CD8-positive, alpha-beta memory T cell (primary cell): ENCODE measurements at places on chromosomes 12 and 14. TPM values are rescaled to one million over a fixed set of nuclear protein-coding genes. Genes with fewer than 3 reads are reported as not detected.
A peak's percentile ranks its signal among the peaks of the same experiment; 100 is the strongest.

ANKS1B gene
- polyA plus RNA-seq = not detected

DNA sequence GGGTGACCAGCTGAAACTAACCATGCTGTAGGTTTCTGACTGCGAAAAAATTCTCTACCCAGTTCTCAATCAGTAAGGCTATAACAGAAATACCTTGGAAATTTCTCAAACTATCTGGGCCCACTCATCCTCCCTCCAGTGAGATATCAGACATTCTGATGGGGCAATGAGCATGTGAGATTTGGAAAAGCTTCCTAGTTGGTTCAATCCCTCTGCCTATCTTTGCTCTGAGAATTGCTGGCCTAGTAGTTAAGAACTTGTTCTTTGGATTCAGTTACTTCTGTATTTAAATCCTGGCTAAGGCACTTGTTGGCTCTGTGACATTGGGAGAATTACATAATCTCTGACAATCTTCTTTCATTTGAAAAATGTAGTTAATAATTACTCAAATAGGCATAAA lies 119.4 kb downstream of the SLC15A5 start:
- DNase-seq = no peak

DNA sequence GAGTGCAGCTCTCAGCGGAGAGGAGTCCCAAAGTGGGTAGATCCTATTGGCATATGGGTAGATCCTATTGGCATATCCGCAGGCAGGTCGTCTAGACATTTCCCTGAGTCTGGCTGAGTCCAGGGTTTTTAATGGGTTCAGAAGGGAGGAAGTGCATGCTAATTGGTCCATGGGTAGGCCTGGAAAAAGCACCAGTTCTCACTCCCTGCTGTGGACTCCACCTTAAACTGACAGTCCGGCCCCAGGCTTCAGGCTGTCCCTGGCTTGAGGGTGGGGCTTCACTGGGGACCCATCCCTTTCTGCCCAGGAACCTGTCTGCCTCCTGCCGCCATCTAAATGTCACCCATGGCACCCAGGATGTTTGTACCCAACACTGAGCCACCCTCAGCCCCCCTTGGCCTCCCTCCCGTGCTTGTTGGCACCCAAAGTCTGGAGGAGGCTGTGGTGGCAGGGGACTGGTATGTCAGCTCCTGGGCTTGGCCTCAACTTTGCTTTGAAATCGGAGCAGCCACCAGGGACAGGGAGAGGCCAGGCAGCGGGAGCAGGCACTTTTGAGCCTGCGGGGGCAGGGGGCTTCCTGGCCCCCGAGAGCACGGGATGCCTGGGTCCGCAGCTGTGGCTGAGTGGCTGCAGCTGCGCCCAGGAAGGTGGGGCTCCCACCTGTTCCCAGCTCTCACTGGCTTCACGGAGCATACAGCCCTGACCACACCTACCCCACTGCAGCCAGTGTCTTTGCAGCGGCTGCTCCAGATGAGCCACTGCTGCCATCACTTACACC lies 29.6 kb upstream of the YAF2 start:
- DNase-seq = no peak

DNA sequence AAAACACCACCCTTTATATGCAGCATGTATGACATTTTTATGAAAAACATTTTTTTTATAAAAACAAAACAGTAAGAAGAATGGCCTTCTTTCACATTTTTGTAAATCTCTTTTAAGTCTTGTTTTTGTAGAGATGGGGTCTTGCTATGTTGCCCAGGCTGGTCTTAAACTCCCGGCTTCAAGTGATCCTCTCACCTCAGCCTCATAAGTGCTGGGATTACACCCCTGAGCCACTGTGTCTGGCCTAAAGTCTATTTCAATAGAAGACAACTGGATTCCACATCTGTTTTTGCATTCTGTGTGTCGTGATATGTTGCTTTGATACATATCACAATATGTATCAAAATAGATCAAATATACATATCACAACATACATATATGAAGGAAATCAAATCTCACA lies 98.9 kb downstream of the ELK3 start:
- no peak for DNase-seq

DNA sequence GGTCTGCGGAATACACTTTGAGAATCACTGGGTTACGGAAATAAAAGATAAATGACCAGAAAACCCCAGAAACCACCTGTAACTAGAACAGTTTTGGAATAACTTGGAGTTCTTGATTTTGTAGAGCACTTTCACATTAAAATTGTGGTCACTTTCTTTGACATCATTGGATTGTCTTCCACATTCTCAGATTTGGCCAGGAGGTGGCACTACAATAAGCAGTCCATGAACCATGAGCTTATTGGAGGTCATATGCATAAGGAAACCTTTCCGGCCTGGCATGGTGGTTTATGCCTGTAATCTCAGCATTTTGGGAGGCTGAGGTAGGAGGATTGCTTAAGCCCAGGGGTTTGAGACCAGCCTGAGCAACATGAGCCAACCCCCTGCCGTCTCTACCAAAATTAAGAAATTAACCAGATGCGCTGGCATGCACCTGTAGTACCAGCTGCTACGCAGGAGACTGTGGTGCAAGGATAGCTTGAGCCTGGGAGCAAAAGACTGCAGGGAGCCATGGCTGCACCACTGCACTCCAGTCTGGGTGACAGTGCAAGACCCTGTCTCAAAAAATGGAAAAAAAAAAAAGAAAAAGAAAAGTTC lies 107.7 kb upstream of the CAND1 start:
- DNase-seq = peak; percentile 1

IFT81 gene
- polyA plus RNA-seq = 0.35 TPM

DNA sequence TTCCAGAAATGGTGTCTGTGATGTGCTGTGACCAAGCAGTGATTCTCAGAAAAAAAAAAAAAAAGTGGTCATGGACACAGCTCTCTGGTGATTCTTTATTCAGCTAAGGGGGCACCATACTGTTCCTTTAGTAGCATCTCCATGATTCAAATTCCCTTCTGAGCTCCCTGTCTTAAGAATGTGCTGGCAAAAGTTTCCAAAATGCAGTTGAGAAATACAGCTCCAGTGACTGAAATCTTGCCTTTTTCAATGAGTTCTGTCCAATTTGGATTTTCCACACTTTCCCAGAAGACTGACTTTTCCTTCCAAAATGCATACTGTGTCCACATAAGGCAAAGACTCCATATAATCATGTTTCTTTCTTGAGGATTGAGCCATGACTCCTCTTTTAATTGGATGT lies 24.3 kb upstream of the CPM start:
- DNase-seq = no peak

DNA sequence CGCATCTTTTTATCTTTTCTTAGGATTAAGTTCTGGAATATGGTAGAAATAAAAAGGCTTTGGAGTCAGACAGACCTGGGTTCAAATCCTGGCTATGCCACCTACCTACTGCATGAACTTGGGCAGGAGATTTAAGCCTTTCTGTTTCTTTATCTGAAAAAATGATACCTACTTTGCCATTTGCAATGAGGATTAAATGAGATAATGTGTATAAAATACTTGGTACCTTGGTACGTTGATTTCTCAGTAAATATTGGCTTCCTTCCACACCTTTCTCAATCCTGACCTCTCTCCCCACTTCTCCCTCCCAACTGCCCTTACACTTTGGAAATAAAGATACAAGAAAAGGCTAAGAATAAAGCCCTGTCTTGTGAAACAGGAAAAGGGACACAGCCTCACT lies 172.6 kb downstream of the PAX9 start:
- no peak for DNase-seq

GALNT6 gene
- 13.3 TPM for polyA plus RNA-seq

DNA sequence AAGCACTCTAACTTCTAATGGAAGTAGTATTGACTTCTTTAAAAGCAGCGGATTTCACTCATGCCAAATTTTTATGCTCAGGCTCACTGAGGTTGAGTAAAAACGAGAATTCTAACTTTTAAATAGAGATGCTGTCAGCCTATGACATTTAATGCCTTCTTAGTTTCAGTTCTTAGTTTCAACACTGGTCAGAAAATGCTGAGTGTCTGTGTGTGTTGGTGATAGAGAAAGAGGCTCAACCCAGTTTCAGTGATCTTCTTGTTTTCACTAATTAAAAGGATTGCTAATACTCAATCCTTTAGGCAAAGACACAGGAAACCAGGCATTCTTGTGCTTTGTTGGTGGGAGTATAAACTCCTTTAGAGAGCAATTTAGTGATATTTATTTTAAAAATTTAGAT lies 31.0 kb downstream of the PEBP1 start:
- no peak for DNase-seq

DNA sequence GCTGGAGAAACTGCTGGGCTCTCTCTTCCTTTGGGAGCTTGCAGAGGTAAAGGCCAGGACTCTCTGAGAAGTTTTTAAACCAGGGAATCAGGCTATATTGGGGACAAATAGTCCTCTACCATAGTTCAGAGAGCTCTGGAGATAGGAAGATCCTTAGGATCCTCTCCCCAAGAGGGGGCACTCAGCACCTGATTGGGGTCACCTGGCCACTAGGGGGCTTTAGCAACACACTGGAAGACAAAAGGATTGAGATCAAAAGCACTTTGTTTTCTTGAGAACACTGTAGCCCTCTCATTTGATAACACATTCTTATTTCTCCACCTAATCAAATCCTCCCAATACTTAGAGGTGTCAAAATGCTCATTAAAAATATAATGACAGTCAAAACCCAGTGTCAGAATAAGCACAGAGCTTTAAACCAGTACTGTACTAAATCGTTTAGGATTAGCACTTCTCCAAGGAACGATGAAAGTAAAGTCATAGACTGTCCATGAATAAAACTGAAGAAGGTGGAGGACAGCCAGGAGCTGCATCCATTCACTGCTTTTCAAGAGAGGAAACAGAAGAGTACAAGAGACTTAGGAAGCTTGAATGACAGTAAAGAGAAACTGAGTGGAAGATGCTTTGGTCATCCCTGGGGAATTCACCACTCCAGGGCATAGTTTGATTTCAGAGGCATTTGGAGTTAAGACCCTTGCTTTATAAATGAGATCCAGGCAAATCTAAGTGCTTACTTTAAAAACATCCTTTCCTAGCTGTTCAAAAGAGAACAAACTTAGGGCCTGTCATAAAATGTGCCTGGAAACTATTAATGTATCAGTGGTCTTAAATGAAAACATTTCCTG lies 26.5 kb downstream of the BMP4 start:
- no peak for DNase-seq

TPPP2 gene
- polyA plus RNA-seq = not detected

- no peak for DNase-seq
These were observed 1032.2 kb upstream of the SEL1L start for GRCh38 chr14:82565825-82566224.

RPGRIP1 gene
- polyA plus RNA-seq = not detected

DNA sequence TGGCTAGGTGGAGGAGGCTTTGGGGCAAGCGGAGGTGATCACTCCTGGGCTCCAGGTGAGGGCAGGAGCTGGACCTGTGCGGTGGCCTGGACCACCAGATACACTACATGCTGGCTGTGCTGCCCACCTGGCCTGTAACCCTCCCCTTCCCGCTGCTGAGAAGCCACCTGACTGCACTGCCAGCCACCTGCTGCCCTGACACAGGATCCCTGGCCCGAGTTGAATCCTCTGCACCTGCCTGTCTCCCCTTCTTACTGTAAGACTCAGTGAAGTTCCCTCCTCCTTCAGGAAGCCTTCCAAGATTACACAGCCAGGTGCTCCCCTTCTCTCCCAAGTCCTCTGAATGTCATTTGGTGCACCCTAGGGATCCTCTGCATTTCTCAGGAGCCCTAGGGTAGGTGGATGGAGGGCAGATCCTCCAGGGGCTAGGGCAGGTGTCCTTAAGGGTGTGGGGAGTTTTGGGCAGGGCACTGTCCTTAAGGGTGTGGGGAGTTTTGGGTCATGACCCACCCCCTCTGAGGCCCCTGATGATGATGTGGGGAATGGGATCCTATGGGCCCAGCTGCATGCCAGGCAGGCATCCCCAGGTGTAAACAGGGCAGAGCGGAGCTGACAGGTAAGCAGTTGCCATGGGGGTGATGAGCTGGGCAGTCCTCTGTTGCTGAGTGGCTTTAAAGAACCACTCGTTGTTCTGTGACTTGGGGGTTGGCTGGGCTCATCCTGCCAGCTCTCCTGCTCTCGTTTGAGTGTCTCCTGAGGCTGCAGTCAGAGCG lies 6.7 kb upstream of the MTA1 start:
- DNase-seq = no peak

- no peak for DNase-seq
These were observed 24.6 kb downstream of the TTC9 start for GRCh38 chr14:70666361-70666686.

DNA sequence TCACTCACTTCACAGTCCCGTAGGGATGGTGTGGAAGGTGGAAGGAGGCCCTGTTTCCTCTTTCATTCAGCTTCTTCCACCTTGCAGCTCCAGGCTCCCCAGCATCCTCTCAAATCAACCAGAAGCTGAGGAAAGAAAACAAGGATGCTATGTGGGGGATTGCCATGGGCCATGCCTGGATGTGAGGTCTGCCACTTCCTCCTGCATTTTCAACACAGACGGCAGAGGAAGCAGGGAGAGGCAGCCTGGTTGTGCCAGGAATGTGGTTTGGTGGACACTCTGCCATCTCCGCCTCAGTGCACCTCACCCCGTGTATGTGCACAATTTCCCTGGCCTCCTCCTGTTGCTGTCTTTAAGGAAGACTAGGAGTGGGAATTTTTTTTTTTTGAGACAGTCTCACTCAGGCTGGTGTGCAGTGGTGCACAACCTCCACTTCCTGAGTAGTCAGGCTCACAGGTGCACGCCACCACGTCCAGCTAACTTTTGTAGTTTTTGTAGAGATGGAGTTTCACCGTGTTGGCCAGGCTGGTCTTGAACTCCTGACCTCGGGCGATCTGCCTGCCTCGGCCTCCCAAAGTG lies 99.2 kb downstream of the SLC15A4 start:
- no peak for DNase-seq

DNA sequence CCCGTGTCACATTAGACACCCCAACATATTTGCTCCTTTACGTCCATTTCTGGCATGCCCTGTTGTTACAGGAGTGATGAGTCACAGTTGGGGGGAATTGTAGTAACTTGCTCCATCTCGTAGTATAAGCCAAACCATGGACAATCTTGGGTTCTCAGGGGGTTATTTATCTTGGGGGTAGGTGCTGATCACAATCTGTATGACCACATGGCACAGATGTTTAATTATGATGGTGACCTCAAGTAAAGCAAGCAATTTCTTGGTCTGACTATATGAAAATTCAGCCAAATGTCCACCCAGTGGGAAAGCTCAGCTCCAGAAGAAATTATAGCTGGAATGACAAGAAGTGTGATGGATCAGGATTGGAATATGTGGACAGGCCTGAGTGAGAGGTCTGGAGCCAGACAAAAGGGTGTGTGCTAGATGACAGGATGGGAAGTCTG lies 32.1 kb upstream of the STON2 start:
- no peak for DNase-seq

DNA sequence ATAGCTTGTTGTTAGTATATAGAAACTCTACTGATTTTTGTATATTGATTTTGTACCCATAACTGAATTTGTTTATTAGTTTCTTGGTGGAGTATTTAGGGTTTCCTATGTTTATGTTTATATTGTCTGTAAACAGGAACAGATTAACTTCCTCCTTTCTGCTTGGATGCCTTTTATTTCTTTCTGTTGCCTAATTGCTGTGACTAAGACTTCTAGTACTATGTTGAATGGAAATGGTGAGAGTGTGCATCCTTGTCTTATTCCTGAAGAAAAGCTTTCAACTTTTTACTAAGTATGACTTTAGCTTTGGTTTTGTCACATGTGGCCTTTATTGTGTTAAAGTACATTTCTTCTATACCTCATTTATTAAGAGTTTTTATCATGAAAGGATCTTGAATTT lies 20.9 kb downstream of the FBXW8 start:
- DNase-seq = no peak
